Body of pancreas (tissue), 4 donors: ENCODE measurements at places on chromosomes 2 and 18. TPM values are rescaled to one million over a fixed set of nuclear protein-coding genes. Genes with fewer than 3 reads are reported as not detected.

NRP2 gene
- total RNA-seq: 7.6 TPM

NFATC1 gene
- total RNA-seq: 5.9 TPM

CYP27C1 gene
- total RNA-seq: not detected

RGPD3 gene
- total RNA-seq: not detected

GPR45 gene
- total RNA-seq: not detected

ZAP70 gene
- total RNA-seq: 4.0 TPM

ALKAL2 gene
- 56.6 TPM for total RNA-seq

ZNF396 gene
- 3.9 TPM for total RNA-seq

DLX1 gene
- total RNA-seq: not detected

CCDC150 gene
- total RNA-seq: 2.6 TPM

DNA sequence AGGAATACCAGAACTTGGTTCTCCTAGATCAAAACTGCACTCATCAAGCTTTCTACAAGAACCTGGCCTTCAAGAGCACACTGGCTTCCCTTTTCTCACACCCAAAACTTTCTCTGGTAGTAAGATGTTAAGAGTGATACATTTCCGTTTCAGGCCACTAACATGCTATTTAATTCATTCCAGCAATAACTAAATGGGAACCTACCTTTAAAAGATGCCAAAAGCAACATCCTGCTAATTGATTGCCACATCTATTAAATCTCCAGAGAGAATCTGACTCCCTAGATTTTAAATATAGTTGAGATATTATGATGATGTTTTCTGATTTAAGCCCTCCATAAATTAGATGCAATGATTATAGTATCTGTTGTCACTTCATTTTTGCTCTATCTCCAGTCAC lies 71.6 kb downstream of the KCTD18 start:
- no peak for DNase-seq

- DNase-seq: no peak
Measured at GRCh38 chr2:219592736-219593135, 4.9 kb upstream of the STK11IP start.

- DNase-seq: no peak
Measured at GRCh38 chr2:197369228-197369932, 58.8 kb upstream of the ANKRD44 start.

GRCh38 chr18:45637546-45638327 lies 22.5 kb downstream of the SLC14A2 start:
- no peak for DNase-seq

DNA sequence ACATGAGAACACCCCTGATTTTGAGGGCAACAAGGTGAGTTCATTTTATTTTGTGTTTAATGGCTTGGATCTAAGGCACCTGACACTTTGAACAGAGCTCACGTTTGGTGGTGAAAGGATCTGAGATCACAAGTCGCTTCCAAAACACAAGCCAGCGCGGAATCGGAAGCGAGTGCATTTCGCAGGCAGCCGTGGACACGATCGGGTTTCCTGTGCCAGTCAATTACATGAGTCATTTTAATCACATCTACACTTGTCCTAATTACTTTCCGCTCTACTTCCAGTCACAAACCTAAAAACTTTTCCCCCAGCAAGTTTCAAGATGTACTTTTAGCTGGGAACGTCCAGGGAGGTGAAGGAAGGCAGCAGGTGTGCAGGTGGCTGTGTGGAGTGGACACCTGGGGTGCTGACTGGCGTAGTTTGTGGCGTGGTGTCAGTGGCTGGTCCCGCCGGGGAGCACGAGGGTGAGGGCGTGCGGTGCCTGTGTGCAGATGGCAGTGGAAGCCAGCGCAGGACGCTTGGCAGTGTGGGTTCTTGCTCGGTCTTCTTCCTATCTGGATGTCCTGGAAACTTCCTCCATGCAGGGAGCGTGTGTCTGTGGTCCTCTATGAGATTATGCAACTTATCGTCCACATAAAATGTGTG lies 75.6 kb downstream of the DCDC2C start:
- no peak for DNase-seq

- DNase-seq: no peak
Measured at GRCh38 chr2:144950899-144951560, 431.1 kb upstream of the ZEB2 start.

- DNase-seq: peak; percentile 15
Measured at GRCh38 chr2:156436497-156437085, 412 bp downstream of the GPD2 start.

DNA sequence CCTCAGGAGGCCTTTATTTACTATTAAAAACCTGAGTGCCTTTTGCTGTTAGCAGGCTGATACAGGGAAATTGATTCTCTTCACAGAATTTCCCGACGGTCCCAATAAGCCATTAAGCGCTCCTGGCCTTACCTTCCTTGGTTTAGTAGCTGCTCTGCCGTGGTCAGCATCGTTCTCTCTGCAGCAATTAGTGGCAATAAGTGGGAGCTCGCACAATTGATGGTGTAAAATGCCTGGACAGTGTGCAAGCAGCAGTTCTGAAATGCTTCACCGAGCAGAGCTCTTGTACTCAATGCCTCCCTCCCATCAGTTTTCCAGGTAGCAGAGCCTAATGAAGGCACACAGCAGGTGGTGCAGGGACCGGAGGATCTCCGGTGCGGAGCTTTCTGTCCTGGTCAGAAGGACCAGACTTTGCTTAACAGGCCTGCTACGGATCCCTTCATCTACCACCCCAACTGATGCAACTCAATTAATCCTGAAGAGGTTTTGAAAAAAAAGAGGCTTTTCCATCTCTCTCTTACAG lies 1.1 kb upstream of the LINC00305 start:
- no peak for DNase-seq

- DNase-seq: no peak
Measured at GRCh38 chr18:13716916-13717315, 9.4 kb downstream of the FAM210A start.

GRCh38 chr18:551404-552061 lies 28.6 kb upstream of the CETN1 start:
- no peak for DNase-seq

DNA sequence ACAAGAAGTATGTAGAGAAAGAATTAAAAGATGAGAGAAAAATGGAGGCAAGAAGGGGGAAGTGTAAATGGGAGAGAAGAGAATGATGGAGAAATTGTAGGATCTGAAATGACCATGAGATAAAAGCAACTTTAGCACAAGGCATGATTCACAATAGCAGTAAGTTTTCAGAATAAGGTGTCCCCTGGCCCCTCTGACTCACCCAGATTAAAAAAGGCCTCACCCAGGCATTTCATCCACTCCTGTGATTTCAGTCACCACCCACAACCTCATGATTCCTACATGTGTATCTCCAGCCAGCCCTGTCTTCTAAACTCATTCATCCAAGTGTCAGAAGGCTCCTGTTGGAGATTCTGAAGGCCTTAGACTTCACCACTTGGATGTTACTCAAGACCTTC lies 56.6 kb downstream of the SP100 start:
- DNase-seq: no peak

DNA sequence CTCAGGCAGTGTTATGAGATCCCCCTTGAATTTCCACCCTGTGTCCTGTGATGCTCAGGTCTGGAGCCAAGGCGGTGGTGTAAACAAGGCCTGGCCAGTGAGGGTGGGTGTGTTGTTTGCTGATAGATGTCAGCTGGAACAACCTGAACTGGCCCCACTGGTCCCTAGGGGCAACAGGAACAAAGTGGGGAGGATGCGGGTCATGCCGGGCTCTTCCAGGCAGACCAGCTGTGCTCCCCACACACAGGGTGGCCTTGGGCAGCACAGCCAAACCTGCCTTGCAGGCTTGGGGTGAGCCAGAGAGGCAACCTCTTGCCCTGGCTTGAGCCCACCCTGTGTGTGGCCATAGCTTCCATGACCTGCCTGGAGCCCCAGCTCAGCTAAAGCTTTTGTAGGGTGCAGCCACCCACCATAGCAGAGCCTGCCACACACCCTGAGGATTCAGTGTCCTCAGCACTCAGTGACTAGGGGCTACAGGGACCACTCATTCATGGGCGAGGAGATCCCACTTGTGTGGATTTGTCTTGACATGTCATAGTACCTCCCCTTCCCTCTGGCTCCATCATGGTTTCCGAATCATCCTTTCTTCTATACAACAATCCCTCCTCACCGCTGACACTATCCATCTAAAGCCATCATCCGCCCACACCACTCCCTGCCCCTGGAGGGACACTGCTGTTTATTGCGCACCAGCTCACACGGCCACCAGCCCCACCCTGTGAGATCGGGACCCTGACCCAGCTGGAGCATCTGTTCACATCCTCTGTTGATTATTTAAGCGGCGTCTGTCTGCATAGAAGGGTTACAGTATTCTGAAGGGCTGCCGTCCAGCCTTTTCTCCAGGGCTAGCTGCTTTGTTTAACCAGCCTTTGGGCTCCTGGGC lies 268.8 kb downstream of the CYP26B1 start:
- no peak for DNase-seq

- DNase-seq: no peak
Measured at GRCh38 chr2:183291436-183291835, 167.2 kb downstream of the NUP35 start.

DNA sequence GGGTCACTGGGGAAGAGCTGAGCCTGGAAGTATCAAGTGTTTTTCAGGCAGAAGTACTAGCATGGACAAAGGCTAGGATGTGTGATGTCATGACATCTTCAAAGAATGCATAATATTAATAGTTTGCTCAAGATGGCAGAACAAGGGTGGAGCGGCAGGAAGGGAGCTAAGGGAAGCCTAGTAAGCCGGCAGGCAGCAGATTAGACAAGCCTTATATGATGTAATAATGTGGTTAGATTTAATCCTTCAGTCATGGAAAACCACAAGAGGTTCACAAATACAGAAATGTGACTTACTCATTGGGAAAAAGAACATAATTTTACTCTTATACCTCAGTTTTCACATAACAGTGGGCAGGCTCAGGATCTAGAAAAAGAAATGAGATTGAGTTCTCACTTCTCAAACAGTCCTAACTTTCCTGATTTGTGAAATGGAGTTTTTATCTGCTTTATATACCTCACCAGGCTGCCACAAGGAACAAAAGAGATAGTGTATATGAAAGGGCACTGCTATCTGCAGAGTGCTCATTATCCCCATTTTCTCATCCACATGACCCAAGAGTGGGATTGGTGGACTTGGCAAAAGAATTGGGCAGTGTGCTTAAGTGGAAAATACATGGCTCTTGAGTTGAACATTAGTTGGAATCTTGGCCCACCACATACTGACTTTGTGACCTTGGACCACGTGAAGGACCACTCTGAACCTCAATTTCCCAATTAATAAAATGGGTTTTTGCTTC lies 89.1 kb upstream of the LHCGR start:
- no peak for DNase-seq

- no peak for DNase-seq
Measured at GRCh38 chr18:43692099-43692690, 414.9 kb upstream of the SYT4 start.

GRCh38 chr2:179410552-179411356 lies 146.1 kb upstream of the SESTD1 start:
- DNase-seq: peak; percentile 49

GRCh38 chr2:128550389-128550788 lies 231.7 kb upstream of the HS6ST1 start:
- no peak for DNase-seq

DNA sequence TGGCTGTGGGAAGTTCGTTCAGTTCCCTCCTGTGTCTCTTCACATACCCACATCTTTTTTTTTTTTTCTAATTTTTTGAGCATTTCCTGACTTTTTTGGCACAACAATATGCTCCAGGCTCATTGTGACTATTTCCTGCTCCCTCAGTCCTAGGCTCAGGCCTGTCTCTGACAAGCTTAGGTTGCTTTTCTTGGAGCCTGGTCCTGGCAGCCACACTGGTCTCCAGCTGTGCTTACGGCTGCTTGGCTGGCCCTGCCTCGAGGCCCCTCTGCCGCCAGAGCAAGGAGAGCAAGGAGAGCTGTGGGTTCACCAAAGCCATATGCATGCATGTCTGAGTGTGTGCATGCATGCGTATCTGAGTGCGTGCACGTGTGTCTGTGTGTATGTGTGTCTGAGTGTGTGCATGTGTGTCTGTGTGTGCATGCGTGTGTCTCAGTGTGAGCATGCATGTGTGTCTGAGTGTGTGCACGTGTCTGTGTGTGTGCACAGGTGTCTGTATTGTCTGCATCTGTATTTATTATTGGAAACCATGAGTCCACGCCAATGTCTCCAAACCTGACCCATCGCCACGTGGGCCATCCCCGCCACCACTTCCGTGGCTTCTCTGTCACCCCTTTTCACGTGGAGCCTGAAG lies 766.1 kb upstream of the SALL3 start:
- no peak for DNase-seq

GRCh38 chr2:22454826-22455485 lies 930.0 kb upstream of the KLHL29 start:
- DNase-seq: no peak
